Epithelial cell of prostate (primary cell): ENCODE measurements at places on chromosomes 7 and 10.

- no peak for DNase-seq
Observed at GRCh38 chr7:116981939-116982338, 28.6 kb downstream of the ST7 start.

DNA sequence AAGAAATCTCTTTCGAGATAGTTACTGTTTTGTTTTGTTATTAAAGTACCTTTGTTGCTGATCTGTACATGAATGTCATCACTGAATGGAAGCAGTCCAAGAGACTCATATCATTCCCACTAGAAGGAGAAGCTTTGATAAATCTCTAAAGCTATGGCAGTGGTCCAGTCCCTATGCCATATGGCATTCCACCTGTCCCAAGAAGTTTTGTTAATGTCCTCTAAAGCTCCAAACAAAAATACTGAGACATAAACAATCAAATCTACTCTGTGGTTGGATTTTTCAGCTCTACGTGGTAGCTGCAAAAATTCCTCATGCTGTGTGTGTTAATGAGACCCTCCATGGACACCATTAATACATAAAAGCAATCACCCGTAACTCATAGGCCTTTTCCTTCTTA is 94.1 kb downstream of the LRRN3 start:
- DNase-seq = no peak

GRCh38 chr7:7820939-7821338 is 102.5 kb upstream of the RPA3 start:
- DNase-seq = no peak

- no peak for DNase-seq
Observed at GRCh38 chr7:22121702-22122474, 176.2 kb upstream of the CDCA7L start.

DNA sequence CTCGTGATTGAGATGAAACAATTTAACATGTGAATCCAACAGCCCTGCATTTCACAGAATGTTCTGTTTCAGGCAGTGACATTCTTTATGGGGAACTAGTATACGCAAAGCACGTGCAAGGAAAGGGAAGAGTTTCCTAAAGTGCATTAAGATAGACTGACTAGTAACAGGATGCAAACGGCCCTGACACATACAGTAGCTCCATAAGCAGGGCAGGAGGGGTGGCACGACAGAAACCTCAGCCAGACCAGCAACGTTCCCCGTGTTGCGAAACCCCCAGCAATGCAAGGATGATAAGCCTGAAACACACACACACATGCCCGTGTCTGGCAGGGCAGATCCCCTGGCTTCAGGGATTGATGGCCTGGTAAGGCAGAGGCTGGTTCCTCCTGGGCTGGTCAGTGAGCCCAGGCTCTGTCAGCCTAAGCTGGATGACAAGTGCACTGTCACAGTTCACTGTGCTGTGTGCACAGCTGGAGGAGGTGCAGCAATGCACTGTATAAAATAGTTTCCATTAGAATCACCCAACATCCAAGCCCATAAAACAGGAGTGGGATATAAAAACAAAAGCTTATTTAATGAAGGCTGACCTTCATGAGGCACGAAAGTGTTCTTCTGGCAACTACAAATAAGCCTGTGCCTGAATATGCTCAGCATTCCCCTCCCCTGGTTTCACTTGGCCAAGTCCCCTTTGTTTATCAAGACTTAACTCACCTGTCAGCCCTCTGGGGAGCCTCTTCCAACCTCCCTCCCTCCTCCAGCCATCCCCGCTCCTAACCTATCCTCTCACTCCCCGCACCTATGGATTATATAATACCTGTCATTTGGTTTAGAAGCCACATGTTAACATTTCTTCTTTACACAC is 88.8 kb downstream of the GSAP start:
- peak; percentile 74 for DNase-seq

DNA sequence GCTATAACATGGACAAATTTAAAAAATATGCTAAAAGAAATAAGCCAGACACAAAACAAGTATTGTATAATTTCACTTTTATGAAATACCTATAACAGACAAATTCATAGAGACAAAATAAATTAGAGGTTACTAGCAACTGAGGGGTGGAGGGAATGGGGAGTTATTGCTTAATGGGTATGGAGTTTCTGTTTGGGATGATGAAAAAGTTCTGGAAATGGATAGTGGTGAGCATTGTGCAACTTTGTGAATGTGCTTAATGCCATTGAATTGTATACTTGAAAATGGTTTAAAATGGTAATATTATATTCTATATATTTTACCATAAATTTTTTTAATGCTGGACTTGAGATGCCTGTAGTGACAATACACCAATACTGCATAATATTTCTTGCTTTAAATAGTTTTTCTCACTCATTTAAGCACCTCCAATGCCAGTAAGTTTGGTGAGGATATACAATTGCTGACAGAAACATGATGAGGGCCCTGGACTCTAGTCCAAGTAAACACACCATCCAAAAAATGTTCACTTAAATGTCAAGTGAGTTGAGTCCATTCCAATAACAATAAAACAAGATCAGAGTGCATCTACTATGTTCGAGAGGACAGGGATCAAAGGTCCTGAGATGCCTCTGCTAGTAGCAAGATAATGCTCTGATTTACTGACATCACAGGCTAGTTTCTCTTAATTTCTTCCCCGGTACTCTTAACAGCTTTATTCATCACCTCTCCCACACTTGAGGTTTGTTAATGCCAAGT is 71.9 kb downstream of the NT5C2 start:
- DNase-seq = no peak

DNA sequence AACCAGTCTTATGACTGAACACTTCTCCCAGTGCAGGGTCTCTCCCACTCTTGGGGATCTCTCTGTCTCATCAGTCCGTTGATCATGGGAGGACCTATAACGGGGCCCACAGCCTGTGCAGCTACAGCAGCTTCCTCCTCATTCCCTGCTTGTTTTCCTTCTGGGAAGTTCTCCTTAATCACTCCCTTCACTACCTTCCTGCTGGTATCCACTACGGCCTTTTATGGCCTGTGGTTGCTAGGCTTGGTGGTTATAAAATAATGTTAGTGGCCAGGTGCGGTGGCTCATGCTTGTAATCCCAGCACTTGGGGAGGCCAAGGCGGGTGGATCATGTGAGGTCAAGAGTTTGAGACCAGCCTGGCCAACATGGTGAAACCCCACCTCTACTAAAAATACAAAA is 3.5 kb upstream of the ZNF282 start:
- DNase-seq = no peak

DNA sequence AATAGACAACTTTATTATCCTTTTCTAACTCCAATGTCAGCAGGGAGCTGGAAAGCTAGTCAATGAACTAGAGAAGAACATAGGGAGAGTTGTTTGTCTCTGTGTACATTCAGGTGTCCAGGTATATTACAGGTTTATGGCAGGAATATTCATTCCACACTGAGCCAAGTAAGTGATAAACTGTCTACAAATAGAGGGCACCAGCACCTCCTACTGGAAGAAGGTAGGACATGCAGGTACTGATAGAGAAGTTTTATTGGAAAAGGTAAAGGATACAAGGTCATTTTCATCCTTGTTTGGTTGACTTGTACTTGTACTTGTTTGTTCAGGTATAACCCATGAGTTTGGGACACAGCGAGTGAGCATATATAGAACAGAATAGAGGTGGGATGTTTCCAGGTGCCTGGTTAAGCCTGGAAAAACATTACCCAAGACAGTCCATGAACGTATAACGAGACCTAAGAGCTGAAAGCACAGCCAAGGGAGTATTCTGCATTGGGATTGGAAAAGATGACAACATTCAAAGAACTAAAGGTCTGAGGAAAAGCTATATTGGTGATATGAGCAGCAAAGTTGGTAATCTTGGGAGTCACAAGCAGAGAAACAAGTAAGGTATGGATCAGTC is 61.4 kb upstream of the PPP1R3C start:
- no peak for DNase-seq

DNA sequence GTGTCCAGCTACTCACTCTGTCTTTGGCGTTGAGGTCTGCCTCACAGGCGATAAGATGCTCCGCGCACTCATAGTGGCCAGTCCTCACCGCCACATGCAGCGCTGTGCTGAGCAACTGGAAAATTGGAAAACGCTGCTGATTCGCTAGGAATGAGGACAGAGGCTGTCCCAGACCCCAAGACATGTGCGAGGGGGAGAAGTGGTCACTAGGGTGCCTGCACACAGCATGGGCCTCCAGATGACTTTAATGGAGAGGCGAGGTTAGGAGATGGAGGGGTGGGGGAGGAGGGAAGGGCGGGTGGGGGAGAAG is 5.2 kb downstream of the ANKRD1 start:
- DNase-seq = no peak

DNA sequence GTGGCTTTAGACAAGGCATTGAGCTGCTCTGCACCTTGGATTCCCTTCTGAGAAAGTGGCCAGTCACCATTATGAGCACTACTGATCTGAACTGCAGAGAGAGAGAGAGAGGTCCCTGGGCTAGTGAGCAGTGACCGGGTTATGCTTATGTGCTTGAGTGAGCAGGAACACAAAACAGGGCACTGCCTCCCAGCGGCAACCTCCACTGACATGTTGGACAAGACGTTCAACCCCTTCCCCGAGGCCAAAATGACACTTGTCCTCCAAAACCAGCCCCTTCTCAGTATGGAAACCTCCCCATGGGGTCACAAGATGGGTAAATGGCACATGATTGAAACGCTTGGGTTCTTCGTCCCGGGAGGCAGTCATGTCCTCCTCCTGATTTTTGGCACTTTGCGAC is 339.4 kb upstream of the ZMIZ1 start:
- DNase-seq = no peak

GRCh38 chr7:69640925-69641594 is 42.8 kb downstream of the AUTS2 start:
- no peak for DNase-seq

DNA sequence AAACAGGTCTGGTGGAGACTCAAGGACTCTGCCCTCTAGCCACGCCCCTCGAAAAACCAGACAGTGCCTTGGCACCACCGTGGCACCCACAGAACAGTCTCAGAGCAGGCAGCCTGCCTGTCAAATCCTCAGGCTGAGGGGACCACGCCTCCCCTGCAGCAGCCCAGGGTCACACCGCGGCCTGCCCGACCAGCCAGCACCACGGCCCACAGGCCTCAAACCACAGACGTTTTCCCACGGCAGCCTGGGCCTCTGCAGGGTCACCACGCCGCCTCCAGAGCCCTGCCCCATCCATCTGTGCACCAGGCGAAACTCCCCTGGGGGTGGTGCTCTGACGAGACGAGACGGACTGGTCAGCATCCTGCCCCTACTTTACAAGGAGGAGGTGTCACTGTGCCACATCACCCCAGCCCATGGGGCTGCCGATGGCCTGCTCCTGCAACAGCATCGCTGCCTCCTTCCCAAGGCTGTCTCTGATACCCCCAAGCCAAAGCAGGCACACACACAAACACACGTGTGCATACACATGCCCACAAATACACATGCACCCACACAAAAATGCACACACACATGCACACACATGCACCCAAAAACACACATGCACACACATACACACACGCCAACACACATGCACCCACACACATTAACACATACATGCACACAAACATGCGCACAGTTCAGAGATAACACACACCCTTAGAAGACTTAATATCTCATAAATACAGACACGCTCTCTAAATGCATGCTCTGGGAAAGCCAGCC is 24.6 kb downstream of the PAPOLB start:
- DNase-seq = no peak
